Heart right ventricle (tissue), 16 donors: ENCODE measurements at places on chromosomes 12 and 14. TPM values are rescaled to one million over a fixed set of nuclear protein-coding genes. Genes with fewer than 3 reads are reported as not detected.

AJUBA gene
- total RNA-seq, result 16.1 TPM

BBOF1 gene
- 3.7 TPM for total RNA-seq

PSMC6 gene
- total RNA-seq, result 86.8 TPM

APOLD1 gene
- total RNA-seq, result 42.0 TPM

HOXC13 gene
- total RNA-seq, result not detected

MYO1H gene
- total RNA-seq, result not detected

MANSC4 gene
- not detected for total RNA-seq

DNA sequence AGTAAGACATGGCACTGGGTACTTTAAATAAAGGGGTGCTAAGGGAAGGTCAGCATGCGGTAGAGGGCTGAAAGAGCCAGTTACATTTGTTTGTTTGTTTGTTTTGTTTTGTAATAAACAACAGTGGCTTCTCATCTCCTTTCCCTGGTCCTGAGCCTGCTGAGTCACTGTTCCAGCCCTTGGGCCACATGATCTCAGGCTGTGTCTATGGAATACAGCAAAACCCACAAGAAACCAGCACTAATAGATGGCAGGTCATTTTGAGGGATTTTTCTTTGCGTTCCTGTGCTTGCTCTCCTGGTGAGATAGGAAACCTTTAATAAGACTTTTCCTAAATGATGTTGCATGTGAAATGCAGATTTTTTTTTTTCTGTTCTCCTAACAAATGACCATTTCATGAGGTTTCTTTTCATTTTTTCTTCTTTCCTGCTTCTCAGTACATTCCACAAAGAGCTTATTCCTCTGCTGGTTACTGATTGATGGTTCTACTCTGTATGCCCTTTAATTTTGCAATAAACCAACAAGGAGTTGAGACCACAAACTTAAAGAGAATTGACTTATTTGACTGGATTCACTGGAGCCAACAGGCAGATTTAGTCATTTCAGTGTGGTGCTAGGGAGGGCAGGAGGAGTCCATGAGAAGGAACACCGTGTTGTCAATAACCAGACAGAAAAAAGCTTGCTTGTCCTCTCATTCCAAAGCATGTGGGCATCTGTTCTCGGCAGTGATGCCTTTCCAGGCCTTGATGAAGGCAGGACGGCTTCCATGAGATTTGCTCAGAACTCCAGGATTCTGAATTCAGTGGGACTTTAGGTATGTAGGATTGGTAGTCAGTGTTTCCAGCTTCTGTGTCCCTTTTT lies 459.2 kb downstream of the RAD51B start:
- no peak for DNase-seq

DNA sequence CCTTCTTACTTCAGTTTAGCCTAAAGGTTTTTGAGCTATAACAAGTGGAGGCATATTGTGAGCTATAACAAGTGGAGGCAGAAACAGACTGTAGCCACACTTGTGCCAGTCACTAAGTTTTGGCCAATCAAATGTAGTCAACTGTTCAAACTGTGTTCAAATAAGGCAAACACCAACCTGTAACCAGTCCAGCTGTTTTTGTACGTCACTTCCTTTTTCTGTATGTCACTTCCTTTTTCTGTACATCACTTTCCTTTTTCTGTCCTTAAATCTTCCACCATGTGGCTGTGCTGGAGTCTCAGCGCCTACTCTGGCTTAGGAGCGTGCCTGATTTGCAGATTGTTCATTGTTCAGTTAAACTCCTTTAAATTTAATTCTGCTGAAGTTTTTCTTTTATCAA lies 79.7 kb downstream of the FUT8 start:
- DNase-seq, result no peak

GRCh38 chr12:10741845-10742244 lies 18.7 kb upstream of the YBX3 start:
- DNase-seq, result no peak

- no peak for DNase-seq
These were observed 160.9 kb downstream of the VRK1 start for GRCh38 chr14:96958057-96958456.

- DNase-seq, result no peak
These were observed 888.1 kb downstream of the TMEM121 start for GRCh38 chr14:106414464-106414863.

DNA sequence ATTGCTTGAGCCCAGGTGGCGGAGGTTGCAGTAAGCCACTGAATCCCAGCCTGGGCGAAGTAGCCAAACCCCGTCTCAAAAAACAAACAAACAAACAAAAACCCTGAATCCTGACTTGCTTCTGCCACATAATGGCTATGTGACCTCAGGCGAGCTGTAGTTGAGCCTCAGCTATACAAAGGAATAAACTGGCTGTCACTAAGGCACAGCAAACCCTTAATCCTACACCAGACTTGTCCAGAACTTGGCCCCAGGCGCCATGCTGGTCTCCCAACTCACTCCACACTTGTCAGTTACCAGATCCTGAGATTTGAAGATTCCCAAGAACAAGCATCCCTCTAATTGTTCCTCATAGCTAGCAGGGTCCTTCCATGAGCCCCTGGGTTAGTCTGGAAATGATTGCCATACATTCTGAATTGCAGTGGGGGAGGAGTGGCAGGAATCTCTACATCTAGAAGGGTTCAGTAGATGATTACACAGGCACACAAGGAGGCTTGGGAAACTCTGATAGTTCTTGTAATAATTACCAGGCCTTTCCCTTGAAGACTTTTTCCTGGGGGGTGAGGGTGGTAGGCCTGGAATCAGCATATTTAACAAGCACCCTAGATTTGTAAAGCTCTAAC lies 9.9 kb downstream of the MAP3K12 start:
- no peak for DNase-seq

- peak; percentile 36 for DNase-seq
These were observed 2.7 kb downstream of the JDP2 start for GRCh38 chr14:75430526-75430925.

DNA sequence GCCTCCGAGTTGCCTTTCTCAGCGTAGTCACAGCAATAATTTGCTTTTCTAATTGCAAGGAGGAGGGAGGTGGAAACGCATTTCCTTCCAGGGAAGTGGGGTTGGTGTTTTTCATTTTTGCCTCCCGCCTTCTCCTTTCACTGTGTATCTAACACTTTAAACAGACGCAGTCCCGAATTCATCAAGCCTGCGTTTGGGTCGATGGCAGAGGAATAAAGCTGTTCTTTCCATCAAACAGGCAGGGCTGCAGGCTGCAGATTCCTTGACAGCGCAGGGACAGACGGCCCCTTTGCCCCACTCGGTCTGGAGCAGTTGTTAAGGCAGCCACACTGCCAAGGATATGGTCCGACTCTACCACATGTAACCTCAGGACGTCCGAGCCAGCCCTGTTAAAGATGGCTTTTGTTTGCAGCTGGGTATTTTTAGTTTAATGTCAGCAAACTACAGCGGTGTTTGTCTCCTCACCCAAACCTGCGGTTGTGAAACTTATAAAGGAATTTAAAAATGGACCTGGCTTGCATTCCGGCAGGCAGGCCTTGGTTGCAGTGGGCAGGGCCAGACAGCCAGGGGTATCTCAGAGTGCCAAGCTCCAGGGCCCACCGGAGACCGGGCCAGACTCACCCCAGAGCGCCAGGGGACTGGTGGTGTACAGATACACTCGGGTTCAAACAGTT lies 2.1 kb downstream of the CHST11 start:
- DNase-seq, result peak; percentile 31

DNA sequence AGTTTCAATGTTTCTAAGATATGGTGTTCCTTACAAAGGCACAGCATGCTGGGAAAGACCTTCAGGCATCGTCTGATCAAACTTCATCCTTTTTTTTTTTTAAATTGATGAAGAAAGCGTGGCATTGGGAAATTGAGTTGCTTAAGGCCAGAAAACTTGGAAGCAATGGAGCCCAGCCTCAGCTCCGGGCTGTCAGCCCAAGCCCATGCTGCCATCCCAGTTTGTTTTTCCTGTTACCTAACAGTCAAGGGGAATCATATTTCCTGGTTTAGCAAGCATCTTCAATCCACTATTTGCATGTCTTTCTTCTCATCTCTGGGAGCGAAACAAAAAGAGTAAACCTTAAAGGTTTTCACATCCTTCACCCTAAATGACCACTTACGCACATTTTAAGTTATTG lies 200.2 kb downstream of the CHST11 start:
- no peak for DNase-seq

GRCh38 chr14:95464103-95464502 lies 52.3 kb downstream of the SYNE3 start:
- no peak for DNase-seq

- no peak for DNase-seq
These were observed 124.2 kb upstream of the TSPAN8 start for GRCh38 chr12:71282020-71282419.

DNA sequence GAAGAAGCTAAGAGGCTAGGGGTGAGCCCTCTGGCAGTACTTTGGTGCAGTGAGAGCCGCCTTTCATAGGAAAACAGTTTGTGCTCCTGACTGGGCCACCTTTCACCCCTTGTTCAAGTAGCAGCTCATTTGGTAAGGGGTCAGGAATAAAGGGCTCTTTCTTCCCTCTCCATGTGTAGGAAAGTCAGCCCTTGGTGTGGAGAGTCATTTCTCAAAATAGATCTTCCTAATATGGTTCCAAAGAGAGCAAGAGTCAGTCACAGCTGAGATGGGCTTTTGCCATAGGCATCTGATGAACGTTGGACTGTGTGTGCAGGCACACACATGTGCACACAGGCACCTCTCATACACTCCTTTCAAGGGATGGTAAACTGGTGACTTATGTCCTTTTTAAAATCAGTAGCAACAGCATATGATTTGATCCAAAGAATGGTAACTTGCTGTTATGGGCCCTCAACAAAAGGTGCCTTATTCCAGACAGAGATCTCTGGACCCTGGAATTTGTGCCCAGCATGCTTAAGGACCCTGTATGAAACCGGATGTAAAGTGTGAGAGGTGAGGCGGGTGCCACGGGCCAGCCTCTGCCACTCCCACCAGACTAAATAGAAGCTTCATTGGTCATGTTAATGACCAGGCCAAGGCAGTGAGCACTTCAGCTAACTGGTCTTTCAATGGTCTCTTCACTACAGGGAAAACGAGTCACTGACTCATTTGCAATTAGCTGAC lies 16.7 kb upstream of the RIC8B start:
- DNase-seq, result no peak

DNA sequence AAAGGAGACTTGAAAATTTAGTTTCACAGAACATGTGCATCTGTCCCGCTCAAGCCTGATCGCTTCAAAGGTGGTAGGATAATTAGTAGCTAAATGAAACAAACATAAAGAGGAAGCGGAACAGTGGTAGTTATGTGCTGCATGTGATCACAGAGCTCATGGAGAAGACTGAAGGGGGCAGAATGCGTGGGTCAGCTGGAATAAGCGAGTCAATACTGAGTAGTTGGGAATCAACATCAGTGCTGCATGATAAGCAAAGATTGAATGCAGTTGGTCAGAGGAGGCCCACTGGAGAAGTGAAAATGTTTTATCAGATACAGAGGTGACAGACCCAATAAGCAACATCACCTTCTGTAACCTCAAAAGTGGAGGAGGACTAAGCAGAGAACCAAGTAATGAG lies 95.1 kb upstream of the RFX4 start:
- no peak for DNase-seq

DNA sequence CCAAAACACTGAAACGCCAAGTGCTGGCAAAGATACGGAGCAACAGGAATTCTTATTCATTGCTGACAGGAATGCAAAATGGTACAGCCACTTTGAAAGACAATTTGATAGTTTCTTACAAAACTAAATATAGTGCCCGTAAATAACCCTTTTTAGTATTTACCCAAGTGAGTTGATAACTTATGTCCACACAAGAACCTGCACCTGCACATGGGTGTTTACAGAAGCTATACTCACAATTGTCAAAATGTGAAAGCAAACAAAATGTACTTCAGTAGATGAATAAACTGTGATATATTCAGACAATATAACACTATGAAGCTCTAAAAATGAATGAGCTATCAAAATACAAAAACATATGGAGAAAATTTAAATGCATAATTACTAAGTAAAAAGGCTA lies 86.6 kb downstream of the ATXN7L3B start:
- no peak for DNase-seq

- DNase-seq, result peak; percentile 37
These were observed 50.5 kb upstream of the RAP1B start for GRCh38 chr12:68559984-68560850.

- no peak for DNase-seq
These were observed 185.6 kb upstream of the NAV3 start for GRCh38 chr12:77644915-77645605.

DNA sequence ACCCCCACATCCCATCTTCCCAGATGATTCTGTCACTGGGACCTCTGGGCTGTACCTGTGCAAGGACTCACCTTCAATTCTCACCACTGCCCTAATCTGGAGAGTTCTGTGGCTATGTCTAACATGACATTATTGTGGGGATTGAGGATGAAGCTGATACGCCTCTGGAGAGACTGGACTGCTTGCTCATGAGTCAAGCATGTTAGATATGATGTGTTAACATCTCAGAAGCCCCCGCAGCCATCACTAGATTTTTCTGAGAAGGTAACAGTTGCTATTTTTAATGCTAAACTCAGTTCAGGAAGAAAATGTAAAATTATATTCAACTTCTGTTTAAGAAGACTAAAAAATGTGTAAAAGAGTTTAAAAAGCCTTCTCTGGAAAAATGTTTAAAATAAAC lies 25.7 kb downstream of the JKAMP start:
- no peak for DNase-seq

DNA sequence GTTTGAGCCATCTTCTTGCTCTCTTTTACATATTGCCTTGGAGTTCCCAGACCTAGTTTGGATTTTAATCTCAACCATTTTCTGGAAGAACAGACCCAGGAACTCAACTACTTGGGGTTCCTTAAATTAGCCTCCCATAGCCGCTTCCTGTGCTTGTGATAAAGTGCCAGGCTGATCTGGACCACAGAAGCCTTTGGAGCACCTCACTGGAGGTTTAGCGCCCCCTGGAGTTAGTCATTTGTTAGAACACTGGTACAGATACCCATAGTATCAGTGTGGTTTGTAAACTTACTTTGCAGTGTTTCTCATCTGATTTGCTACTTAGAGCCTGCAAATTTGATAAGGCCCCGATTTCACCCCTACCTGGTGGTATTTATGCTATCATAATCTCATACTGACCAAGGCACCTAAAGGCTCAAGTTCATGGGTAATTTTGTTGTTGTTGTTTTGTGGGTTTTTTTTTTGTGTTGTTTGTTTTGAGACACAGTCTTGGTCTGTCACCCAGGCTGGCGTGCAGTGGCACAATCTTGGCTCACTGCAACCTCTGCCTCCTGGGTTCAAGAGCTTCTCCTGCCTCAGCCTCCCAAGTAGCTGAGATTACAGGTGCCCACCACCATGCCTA lies 3.7 kb downstream of the UNC119B start:
- DNase-seq, result peak; percentile 89

DNA sequence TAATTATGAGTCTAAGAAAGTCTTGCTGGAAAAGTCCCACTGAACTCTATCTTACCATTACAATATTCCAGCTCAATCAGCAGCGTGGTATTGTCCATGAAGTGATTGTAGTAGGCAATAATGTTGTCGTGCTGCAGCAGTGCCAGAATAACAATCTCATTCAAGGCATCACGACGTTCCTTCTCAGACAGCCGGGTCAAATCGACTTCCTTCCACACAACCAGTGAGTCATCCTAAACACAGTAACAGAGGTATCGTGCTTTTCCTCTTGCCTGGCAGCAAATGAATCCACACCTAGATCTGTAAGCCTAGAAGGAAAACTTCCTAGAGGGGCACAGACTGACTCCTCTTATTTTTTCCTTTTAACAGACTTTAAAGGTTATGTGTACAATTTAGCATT lies 2.9 kb downstream of the NEK9 start:
- DNase-seq, result no peak

- DNase-seq, result no peak
These were observed 114.7 kb downstream of the DAAM1 start for GRCh38 chr14:59303216-59303615.
